ENCODE measurements at places on chromosomes 11 and 22.
A peak's percentile ranks its signal among the peaks of the same experiment; 100 is the strongest.

DNA sequence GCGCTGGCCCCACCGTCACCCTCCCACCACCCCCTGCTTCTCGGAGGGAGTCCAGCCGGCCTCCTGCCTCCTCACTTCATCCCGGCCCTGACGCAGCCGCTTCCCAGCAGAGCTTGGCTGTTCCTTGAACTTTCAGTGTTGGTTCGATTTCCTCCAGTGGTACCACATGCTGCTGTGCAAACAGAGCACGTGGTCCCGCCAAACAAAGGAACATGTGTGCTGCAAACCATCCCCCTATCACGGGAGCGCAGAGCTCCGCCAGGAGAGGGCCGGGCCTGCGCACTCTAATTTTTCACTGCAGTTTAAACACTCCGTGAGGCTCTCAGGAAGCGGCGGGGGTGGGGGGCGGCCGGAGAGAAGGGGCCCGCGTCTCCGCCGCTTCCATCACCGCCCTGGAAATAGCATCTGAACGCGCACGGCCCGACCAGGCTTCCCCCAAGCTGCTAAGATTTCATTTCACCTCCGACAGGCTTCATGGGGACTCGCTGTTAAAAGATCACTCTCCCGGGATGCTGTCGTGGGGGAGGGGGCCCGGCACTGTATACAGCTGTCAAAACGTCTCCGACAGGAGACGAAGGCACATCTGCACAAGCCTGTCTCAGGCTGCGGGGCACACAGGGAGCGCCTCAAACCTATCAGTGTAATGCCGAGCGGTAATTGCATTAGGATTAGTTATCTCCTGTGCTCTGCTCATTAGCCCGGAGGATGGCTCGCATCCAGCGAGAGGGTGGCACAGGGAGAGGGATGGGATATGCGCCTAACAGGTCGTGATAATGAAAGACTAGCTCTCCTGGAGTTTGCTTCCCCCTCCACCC, 269.9 kb upstream of the SORL1-AS1 start:
- DNase-seq, result peak; percentile 16

GRCh38 chr11:117441146-117441975, 113.7 kb downstream of the CEP164 start:
- DNase-seq, result no peak

GRCh38 chr11:73114110-73114834, 27.8 kb downstream of the FCHSD2 start:
- DNase-seq, result no peak

DNA sequence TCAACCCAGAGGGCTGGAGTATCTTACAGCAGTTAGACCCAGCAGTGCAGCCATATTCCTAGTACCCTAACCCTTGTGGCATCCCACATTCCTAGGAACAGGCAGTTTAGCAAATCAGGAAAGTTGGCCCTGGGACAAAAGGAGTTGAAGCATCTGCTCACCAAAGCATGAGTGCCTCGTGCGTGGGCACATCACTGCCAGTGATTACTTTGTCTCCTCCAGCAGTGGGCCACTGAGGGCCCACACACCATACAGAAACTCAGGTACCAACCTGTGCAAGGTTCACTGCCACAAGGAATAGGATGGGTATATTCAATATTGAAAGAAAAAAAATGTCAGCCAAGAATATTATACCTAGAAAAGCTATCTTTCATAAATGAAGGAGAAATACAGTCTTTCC, 227.5 kb upstream of the CNTN5 start:
- no peak for DNase-seq

GRCh38 chr11:47445840-47446239, 3.1 kb downstream of the RAPSN start:
- DNase-seq, result no peak

DNA sequence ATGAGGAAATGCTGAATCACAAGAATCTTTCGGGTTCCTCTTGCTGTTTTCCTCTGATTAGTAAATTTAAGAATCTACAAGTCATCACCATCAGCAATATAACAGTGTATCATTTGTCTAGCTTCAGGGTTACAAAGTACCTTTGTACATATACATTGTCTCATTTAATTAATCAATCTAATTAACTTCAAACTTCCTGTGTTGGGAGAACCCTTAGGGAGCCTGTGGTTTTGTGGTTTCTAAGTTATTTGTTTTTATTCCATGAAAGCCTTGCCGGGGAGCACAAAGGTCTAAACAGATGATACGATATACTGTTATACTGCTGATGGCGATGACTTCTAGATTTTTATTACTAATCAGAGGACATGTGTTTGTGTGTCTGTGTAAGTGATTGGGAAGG, 41.0 kb downstream of the TIMP3 start:
- no peak for DNase-seq

DNA sequence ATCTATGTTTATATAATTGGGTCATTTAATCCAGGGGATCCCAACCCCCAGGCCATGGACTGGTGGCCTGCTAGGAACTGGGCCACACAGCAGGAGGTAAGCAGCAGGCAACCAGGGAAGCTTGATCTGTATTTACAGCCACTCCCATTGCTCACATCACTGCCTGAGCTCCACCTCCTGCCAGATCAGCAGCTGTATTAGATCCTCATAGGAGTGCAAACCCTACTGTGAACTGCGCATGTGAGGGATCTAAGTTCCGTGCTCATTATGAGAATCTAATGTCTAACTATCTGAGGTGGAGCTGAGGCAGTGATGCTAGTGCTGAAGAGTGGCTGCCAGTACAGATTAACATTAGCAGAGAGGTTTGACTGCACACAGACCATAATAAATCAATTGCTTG, 32.8 kb downstream of the MS4A2 start:
- no peak for DNase-seq

DNA sequence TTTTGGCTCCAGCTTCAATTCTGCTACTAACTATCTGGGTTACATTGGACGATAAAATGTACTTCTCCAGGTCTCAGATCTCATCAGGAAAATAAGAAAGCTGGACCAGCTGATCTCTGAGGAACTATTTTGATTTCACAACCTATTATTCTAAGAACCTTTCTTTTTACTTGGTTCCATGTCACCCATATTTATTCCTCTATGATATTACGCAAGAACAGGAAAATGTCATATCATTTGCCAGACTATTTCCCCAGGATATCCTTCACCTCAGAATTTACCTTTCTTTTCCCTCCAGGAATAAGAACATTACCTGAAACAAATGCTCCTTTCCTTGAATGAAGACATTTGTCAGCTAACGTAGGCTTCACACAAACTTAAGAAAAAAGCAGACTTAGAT, 387.5 kb upstream of the RAG2 start:
- no peak for DNase-seq

GRCh38 chr11:37450613-37451012, 852.6 kb upstream of the RAG2 start:
- no peak for DNase-seq

- DNase-seq, result no peak
Measured at GRCh38 chr11:128629516-128630106, 42.3 kb upstream of the ETS1 start.

DNA sequence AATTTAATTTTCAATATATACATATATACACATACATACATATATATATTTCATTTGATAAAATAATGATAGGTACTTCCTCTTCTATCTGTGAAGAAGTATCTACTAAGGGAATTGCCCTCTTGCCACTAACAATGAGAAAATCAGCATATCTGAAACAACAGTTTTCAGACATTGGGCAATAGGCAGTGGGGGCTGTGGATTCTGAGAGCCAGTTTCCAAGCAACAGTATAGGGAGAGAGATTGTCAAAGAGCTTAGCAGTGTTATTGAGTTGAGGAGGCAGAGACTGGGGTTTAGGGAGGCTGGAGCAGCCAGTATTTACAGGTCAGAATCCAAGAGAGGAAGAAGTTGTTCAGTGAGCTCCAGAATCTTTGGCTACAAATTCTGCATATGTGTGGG, 119.3 kb downstream of the ARFGAP2 start:
- no peak for DNase-seq

DNA sequence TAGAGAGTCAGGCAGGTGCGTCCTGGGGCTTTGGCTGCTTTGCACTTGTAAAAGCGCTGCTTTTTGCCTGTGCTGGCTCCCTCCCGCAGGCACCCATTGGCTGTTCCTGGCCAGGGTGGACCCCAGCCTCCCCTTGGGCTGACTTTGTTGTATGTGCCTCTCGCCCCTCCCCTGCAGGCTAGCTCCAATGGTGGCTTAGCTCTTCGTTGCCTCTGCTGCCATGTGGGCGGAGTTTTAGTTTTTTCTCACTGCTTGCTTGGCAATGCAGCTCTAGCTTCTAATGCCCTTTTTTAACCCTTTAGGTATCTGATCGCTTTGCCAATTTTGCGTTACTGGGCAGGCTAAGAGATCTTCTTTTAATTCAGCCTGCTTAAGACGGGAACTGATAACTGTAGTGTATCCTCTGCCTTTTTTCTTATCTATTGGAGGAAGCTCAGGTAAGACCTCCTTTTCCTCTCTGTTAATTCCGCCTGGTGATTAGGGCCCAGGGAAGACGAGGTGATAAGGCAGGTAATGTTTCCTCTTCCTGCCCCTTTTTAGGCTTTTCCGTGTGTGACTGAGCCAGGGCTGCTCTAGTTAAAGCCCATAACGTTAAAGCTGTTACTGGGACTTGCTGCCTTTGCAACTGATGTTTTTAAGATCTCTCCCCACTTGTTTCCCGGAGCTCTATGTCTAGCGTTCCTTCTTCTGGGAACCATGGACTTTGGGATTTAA, 11.7 kb upstream of the GLYATL1 start:
- DNase-seq, result no peak

- DNase-seq, result no peak
Measured at GRCh38 chr11:16026849-16027248, 329.5 kb downstream of the SOX6 start.

GRCh38 chr11:126216526-126217305, 5.1 kb downstream of the FAM118B start:
- no peak for DNase-seq

DNA sequence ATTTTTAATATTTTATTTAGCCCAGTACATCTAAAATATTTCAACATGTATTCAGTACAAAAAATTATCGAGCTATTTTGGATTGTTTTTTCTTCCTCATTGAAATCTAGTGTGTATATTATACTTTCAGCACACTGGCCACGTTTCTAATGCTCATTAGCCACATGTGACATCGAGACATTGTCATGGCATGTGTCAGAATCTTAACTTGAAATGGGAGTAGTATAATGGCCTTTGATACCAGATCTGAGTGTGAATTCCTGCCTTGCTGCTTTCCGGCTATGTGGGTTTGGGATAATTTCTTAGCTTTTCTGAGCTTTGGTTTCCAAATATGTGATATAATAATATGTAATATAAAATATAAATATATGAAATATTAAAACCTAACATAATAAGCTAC, 54.3 kb downstream of the BCL2L13 start:
- DNase-seq, result no peak

GRCh38 chr11:70590356-70590991, 192.1 kb downstream of the CTTN start:
- no peak for DNase-seq

- DNase-seq, result no peak
Measured at GRCh38 chr11:104001561-104002056, 34.8 kb upstream of the DDI1 start.

DNA sequence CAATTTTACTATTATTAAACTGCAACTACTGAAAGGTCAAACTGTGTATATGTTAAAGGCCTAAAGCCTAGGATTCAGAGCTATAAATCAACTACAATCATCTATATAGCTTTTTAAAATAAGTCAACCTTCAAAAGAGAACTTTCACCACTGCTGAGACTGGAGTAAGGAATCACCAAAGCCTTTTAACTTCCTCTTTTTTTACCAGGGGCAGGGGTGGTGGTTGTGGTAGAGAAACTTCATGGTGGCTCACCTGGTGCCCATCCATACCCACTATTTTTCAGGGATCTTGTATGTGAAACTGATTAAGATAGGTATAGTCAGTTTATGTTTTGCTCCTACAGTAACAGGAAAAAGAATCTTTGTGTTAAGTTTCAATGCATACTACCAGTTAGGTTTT, 31.5 kb downstream of the TSG101 start:
- DNase-seq, result no peak

- DNase-seq, result peak; percentile 23
Measured at GRCh38 chr22:20427104-20427944, 10.3 kb downstream of the SCARF2 start.

- no peak for DNase-seq
Measured at GRCh38 chr11:133961890-133962289, 5.1 kb upstream of the IGSF9B start.

GRCh38 chr11:21567645-21568290, 625.1 kb upstream of the ANO5 start:
- no peak for DNase-seq
